ENCODE measurements at places on chromosomes 5 and 9.
A peak's percentile ranks its signal among the peaks of the same experiment; 100 is the strongest.

GRCh38 chr9:114787781-114788498 lies 17.9 kb downstream of the TNFSF15 start:
- no peaks in the 10 kb centered on the region for H3K36me3 ChIP-seq
- H3K4me1 ChIP-seq, result peaks cover 18% of the 10 kb centered on the region
- H3K27me3 ChIP-seq, result no peaks in the 10 kb centered on the region
- DNase-seq, result no peak

DNA sequence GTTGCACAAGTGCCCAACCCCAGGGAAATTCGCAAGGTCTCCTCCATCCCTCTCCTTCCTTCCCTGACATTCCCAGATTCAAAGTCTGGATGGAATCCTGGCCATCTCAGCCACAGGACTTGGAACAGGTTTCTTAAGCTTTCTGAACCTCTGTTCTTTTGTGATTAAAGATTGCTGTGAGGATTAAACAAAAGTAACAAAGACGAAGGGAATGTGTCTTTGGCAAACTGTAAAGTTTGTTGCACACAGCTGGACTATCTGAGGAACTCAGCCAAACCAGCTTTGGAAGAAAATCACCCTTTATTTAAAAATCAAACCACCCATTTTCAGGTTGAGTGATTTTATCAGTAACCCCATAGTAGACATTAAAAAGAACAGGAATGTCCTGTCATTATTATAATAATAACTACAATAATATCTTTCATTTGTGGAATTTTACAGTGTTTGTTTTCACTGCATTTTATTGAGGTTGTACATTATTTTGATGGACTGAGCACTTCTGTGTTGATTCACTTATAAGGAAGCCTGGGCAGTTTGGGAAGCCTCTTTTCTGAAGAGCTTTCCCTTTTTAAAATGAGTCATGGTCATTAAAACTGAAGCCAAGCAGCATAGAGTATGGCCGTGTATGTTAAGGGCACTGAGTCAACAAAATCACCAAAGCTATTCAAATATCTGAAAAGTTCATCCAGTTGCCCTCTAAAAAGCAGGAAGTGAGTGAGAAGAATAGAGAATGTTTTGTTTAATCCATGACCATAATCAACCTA lies 310.2 kb downstream of the AGTPBP1 start:
- peaks cover 12% of the 10 kb centered on the region for H3K27me3 ChIP-seq
- no peaks in the 10 kb centered on the region for H3K36me3 ChIP-seq
- no peak overlapping the region for H3K4me3 ChIP-seq
- no peaks in the 10 kb centered on the region for H3K4me1 ChIP-seq

DNA sequence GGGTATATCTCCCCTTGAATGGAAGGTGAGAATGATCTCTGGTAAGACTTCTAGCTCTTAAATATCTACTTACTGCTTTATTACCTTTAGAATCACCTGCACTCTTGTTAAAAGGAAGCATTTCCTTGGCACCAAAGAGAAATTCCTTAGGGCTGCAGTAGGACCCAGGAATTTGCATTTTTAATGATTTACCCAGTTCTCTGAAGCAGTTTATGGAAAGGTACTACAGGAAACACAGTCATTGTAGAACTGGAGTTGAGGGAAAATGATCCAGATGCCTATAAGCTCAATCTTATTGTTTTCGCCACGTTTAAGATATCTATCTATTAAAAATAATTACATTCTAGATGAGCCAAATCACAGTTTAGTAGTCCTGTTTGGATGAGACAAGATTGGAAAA lies 9.5 kb upstream of the C9 start:
- H3K27ac ChIP-seq, result no peak overlapping the region
- no peak overlapping the region for H3K4me3 ChIP-seq
- DNase-seq, result no peak
- H3K4me1 ChIP-seq, result no peaks in the 10 kb centered on the region
- no peaks in the 10 kb centered on the region for H3K36me3 ChIP-seq

- H3K4me3 ChIP-seq, result no peak overlapping the region
- no peaks in the 10 kb centered on the region for H3K27me3 ChIP-seq
- peaks cover 9% of the 10 kb centered on the region for H3K4me1 ChIP-seq
- DNase-seq, result no peak
Observed at GRCh38 chr5:169828385-169828784, 151.9 kb downstream of the INSYN2B start.

GRCh38 chr5:1312993-1313833 lies 18.3 kb upstream of the TERT start:
- H3K27me3 ChIP-seq, result peaks cover 1% of the 10 kb centered on the region
- no peak for DNase-seq

DNA sequence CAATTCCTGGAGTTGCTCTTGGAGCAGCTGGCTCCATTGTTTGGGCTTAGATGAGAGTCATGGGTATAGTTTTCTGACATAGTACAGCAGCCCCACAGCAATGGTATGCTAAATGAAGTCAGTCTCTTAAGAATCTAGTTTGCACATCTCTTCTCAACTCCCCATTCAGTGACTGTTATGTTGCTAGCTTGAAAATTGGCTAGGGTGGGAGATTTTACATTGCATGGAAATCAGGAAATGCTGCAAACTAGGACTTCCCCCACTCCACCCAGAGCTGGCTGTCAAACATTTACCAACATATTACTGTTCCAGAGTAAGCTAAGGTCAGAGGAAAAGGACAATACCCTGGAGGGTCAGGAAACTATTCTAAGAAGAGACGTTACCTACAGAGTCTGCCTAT lies 17.6 kb upstream of the FCHO2 start:
- H3K27me3 ChIP-seq, result peaks cover 13% of the 10 kb centered on the region
- no peak for DNase-seq
- no peak overlapping the region for H3K27ac ChIP-seq
- no peak overlapping the region for H3K4me3 ChIP-seq
- peaks cover 3% of the 10 kb centered on the region for H3K4me1 ChIP-seq

- no peaks in the 10 kb centered on the region for H3K36me3 ChIP-seq
- no peak overlapping the region for H3K4me3 ChIP-seq
- H3K27me3 ChIP-seq, result no peaks in the 10 kb centered on the region
- H3K4me1 ChIP-seq, result peaks cover 8% of the 10 kb centered on the region
Observed at GRCh38 chr5:134506054-134507039, 19.1 kb upstream of the JADE2 start.

- no peak overlapping the region for H3K4me3 ChIP-seq
- no peak for DNase-seq
- peaks cover 6% of the 10 kb centered on the region for H3K27me3 ChIP-seq
- H3K27ac ChIP-seq, result no peak overlapping the region
Observed at GRCh38 chr5:111572561-111572960, 60.2 kb upstream of the STARD4 start.

GRCh38 chr9:2955575-2955974 lies 111.7 kb upstream of the PUM3 start:
- DNase-seq, result no peak

GRCh38 chr9:114938687-114939575 lies 8.5 kb upstream of the TNFSF8 start:
- no peak overlapping the region for H3K4me3 ChIP-seq
- H3K27ac ChIP-seq, result no peak overlapping the region
- H3K4me1 ChIP-seq, result peaks cover 4% of the 10 kb centered on the region
- peaks cover 2% of the 10 kb centered on the region for H3K36me3 ChIP-seq

DNA sequence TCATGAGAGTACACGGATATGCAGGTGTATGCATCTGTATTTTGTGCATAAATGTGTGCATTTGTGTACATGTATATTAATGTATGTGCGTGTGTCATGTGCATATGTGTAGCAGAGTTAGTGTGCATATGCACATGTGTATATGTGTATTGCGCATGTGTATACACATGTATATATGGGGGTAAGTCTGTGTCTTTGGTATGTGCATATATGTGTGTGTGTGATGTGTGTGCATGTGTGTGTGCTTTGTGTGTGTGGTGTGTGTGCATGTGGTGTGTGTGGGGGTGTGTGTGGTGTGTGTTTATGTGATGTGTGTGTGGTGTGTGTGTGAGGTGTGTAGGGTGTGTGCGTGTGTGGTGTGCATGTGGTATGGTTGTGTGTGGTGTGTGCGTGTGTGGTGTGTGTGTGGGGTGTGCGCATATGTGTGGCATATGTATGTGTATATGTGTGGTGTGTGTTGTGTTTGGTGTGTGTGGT lies 13.1 kb upstream of the CTSL start:
- no peak overlapping the region for H3K4me3 ChIP-seq
- no peaks in the 10 kb centered on the region for H3K4me1 ChIP-seq
- no peak overlapping the region for H3K27ac ChIP-seq

GRCh38 chr5:10064546-10065195 lies 185.0 kb downstream of the ATPSCKMT start:
- no peaks in the 10 kb centered on the region for H3K4me1 ChIP-seq
- H3K27ac ChIP-seq, result no peak overlapping the region
- no peak for DNase-seq
- no peaks in the 10 kb centered on the region for H3K27me3 ChIP-seq

DNA sequence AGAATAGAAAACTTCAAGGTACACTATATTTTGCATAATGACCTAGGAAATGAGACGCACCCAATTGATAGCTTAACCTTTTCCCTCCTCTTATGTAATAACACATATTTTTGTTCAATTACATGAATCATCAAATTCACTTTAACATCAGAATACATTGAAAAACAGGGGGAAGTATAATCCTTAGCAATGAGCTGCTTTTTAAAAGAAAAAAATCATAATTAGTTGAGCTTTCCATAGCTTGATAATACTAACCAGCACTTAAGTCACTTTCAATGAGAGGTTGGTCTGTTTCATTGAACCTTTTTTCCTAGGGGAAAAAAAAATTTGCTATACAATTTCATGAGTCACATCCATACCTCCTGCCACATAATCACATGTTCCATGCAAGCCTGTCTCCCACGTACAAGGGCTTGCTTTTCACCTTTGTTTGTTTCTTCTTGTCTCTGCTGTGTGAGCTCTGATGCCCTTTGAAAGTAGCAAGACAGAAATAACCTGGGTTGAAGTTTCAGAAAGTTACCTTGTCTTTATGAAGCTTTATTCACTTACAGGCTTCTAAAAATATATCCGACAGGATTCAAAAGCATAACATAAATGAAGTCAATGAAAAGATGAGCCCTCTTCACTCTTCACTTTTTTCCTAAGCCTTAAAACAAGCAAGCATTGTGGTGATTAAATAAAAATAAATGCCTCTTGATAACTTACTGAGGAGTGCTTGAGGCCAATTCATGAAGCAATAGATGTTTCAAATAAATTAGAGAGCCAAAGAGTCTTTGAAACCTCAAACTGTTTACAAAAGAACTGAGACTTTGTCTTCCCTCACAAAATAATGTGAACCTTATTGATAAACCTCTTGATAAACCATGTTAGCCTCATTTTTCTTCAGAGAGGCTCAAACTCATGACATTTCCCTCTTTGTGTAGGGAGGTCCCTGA lies 108.5 kb downstream of the FEM1C start:
- H3K27ac ChIP-seq, result no peak overlapping the region
- peaks cover 2% of the 10 kb centered on the region for H3K36me3 ChIP-seq
- H3K4me3 ChIP-seq, result no peak overlapping the region
- no peak for DNase-seq
- H3K27me3 ChIP-seq, result peaks cover 1% of the 10 kb centered on the region

- no peak for DNase-seq
- H3K36me3 ChIP-seq, result no peaks in the 10 kb centered on the region
- no peaks in the 10 kb centered on the region for H3K4me1 ChIP-seq
- no peak overlapping the region for H3K4me3 ChIP-seq
- no peak overlapping the region for H3K27ac ChIP-seq
Observed at GRCh38 chr5:73783828-73784227, 157.8 kb downstream of the ARHGEF28 start.

- H3K27ac ChIP-seq, result no peak overlapping the region
- H3K36me3 ChIP-seq, result no peaks in the 10 kb centered on the region
- no peaks in the 10 kb centered on the region for H3K27me3 ChIP-seq
- H3K4me3 ChIP-seq, result no peak overlapping the region
Observed at GRCh38 chr9:12859704-12860251, 85.0 kb downstream of the LURAP1L start.

GRCh38 chr5:123813937-123814624 lies 302.1 kb downstream of the CSNK1G3 start:
- H3K27me3 ChIP-seq, result peaks cover 4% of the 10 kb centered on the region
- H3K27ac ChIP-seq, result peak overlapping the region; percentile 15
- peak overlapping the region; percentile 4 for H3K4me3 ChIP-seq
- peaks cover 14% of the 10 kb centered on the region for H3K4me1 ChIP-seq
- no peak for DNase-seq

DNA sequence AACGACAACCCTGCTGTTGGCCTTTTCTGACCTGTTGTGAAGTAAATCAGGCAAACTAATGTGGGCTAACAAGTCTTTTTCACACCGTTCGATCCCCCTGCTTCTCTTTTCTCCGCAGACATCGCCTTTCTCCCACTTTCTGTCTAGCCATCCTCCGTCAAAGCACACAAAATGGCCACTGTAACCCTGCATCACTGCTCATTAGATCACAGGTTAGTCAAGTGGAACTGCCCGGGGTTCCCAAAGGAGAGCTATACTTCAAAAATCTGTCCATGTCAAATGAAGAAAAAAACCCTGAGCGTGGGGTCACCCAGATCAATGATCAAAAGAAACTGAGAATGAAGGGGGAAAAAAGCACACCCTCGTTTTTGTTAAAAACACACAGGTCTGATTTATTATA lies 212.1 kb downstream of the ARL15 start:
- H3K4me3 ChIP-seq, result peak overlapping the region; percentile 19
- H3K27ac ChIP-seq, result no peak overlapping the region
- no peaks in the 10 kb centered on the region for H3K27me3 ChIP-seq
- no peak for DNase-seq

GRCh38 chr9:6080154-6080716 lies 64.8 kb upstream of the RANBP6 start:
- peak; percentile 31 for DNase-seq
- peaks cover 2% of the 10 kb centered on the region for H3K36me3 ChIP-seq
- peak overlapping the region; percentile 79 for H3K27ac ChIP-seq
- H3K4me1 ChIP-seq, result peaks cover 6% of the 10 kb centered on the region
- H3K27me3 ChIP-seq, result peaks cover 2% of the 10 kb centered on the region

- H3K36me3 ChIP-seq, result no peaks in the 10 kb centered on the region
- no peaks in the 10 kb centered on the region for H3K4me1 ChIP-seq
- no peak overlapping the region for H3K4me3 ChIP-seq
- H3K27ac ChIP-seq, result no peak overlapping the region
- no peak for DNase-seq
- H3K27me3 ChIP-seq, result no peaks in the 10 kb centered on the region
Observed at GRCh38 chr5:40502736-40503135, 177.0 kb upstream of the PTGER4 start.

DNA sequence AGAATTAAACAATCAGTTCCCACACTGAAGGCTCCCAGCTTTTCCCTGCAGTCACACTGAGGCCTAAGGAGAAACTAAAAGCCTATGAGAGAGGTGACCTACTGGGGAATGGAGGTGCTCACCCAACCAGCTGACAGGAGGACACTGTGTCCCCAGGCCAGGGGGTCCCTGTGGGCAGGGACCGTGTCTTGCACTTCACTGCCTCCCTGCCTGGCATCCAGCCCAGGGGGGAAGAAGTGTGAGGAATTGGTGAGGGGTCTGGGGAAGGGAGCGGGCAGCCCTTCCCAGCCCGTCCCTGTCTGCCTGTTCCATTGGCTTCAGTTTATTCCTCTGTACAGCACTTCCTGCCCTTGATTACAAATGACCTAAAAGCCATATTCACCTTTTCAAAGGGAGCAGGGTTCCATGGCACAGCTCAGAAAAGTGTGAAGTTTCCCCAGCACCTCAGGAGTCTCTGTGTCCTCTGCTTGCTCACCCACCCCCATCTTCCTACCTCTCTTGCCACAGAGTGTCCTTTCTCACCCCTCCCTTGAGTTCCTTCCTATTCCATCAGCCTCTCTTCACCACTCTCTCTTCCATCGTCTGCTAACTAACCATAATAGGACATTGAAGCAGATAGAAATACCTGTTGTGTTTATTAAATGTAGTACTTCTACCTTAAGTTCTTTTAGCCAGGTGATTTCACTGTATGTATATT lies 12.9 kb downstream of the OTULINL start:
- DNase-seq, result no peak
- no peaks in the 10 kb centered on the region for H3K36me3 ChIP-seq
- H3K4me3 ChIP-seq, result no peak overlapping the region
- peaks cover 22% of the 10 kb centered on the region for H3K4me1 ChIP-seq
- H3K27ac ChIP-seq, result no peak overlapping the region
- H3K27me3 ChIP-seq, result no peaks in the 10 kb centered on the region

Measured in memory B cell (primary cell).